ENCODE measurements at places on chromosomes 16 and 17.

- DNase-seq, result no peak
Measured at GRCh38 chr17:17119106-17119505, 76.8 kb downstream of the MPRIP start.

- no peak for DNase-seq
Measured at GRCh38 chr17:48718227-48718760, 4.0 kb downstream of the PRAC1 start.

DNA sequence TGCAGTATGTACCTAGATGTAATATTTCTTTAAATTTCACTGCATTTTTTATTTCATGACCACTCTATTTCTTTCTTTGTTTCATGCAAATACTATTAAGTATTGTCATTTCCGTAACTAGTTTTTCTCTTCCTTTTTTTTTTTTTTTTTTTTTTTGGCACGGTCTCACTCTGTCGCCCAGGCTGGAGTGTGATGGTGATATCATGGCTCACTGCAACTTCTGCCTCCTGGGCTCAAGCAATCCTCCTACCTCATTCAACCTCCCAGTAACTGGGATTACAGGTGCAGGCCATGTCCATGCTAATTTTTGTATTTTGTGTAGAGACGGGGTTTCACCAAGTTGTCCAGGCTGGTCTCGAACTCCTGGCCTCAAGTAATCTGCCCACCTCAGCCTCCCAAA, 70.7 kb downstream of the TMEM114 start:
- no peak for DNase-seq

- DNase-seq, result no peak
Measured at GRCh38 chr16:58051296-58051695, 25.7 kb downstream of the MMP15 start.

GRCh38 chr16:50207652-50208051, 54.5 kb downstream of the TENT4B start:
- no peak for DNase-seq

DNA sequence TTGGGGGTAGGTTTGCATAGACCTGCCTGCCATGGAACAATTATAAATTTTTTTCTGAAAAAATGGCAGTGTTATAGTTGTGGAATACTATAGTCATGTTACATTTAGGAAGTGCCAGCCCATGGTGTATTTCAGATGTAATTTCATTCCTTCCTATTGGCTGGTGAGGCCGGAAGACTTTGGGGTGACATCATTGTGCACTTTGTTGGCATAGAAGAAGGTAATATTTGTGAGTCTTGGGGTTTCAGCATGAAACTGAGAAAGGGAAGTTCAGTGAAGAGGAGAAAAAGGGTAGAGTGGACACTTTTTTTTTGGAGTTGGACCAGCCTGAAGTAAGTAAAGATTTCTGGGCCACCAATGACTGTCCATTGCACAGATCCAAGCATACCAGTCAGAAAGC, 16.0 kb upstream of the HEATR6 start:
- no peak for DNase-seq

GRCh38 chr16:87358696-87359095, 24.9 kb downstream of the FBXO31 start:
- no peak for DNase-seq

- no peak for DNase-seq
Measured at GRCh38 chr16:70573451-70574121, 50.0 kb downstream of the SF3B3 start.

GRCh38 chr17:3512505-3513171, 36.8 kb downstream of the ASPA start:
- DNase-seq, result no peak

- no peak for DNase-seq
Measured at GRCh38 chr17:67526700-67527099, 149.6 kb downstream of the PITPNC1 start.

Data from cortex of kidney (tissue), 1 donor.